ENCODE measurements at places on chromosomes 6 and 20.

DNA sequence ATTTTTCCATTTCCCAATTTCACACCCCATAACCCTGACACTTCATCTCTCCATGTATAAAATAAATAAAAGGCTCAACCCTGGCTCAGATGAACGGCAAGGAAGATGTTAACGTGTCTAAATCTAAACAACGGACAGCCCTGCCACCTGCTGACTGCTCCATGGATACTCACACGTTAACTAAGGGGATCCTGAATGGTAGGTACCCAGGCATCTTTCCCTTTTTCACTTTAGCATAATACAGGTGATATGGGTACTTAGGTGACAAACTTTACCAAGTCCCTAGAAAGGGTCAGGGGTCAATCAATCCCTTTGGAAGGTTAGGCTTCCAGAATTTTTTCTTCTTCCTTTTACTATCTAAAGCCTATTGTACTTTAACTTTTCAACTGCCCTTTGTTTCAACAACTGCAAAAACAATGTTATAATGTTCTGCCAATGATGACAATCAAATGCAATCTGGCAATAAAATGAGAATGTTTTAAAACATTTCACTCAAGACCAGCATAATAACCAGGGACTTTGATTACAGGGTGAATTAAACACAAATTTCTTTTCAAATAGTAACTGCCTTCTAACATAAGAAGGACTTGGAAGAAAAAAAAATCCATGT is 52.4 kb upstream of the IPCEF1 start:
- DNase-seq: peak; percentile 64

DNA sequence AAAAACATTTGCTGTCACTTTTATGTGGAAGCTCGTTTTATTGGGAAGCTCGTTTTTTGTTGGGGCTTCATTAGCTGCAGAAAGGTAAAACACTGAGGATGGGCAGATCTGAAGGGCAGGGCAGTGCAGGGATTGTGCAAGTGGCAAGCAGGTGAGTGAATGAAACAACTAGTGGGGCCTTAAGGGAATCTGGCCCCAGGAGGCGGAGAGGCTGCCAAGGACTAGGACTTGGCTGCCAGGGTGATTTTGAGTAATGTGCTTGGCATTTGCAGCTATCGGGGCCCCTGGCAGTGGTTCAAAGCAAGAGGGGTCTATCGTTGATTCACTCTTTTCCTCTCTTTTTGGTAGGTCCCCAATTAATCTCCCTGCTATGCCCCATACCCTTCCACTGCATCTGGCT is 11.5 kb downstream of the IL22RA2 start:
- DNase-seq: no peak

DNA sequence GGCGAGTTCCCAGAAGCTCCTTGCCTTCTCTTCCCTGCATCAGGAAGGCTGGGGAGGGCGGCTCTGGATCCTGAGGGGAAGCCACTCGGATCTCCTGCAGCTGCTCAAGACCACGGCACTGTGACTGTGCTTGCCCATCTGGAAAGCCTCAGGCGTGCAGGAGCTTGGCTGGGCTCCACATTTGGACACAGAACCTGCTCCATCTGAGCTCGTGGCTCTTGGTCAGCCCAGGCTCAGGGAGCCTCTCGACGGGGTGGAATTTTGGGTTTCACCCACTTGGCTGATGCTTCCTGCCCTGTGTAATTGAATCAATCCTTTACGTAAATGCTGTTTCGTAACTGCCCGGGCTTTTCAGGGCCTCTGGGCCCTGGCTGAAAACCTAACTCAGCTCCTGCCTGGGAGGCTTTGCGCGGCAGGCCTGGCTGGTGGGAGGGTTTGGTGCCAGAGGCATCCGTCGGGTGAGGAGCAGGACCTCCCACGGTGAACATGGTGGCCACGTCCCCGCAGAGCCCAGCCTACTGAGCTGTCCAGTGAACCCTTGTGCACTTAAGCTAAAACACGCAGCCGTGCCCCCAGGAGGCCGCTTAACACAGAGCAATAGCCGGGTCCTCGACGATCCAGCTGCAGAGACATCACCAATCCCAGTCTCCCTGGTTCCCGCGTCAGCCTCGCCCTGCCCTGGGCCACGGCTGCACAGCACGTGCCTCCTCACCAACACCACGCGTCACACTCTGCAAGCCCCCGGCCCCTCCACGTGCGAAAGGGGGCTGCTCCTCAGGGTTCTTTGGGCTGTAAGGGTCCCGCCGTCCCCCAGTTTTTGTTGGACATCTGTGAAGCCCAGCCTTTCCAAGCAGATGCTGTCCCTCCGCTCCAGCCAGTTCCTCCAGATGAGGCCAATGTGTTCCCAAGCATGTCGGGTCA is 241.0 kb downstream of the DLL1 start:
- DNase-seq: peak; percentile 39

GRCh38 chr20:38245753-38246152 is 14.8 kb downstream of the KIAA1755 start:
- peak; percentile 57 for DNase-seq

- DNase-seq: no peak
Measured at GRCh38 chr6:67643281-67643680, 991.8 kb upstream of the ADGRB3 start.

GRCh38 chr20:62921119-62921687 is 5.1 kb downstream of the DIDO1 start:
- DNase-seq: no peak

- DNase-seq: no peak
Measured at GRCh38 chr6:170198298-170198697, 92.6 kb downstream of the DLL1 start.

DNA sequence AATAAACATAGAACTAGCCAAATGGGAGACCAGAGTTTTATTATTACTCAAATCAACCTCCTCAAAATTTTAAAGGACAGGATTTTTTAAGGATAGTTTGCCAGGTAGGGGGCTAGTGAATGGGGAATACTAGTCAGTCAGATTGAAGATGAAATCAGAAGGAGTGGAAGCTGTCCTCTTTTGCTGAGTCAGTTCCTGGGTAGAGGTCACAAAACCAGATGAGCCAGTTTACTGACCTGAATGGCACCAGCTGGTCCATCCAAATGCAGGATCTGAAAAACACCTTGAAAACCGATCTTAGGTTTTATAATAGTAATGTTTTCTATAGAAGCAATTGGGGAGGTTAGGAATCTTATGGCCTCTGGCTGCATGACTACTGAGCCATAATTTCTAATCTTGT is 558.2 kb downstream of the PKHD1 start:
- DNase-seq: no peak

GRCh38 chr6:70298068-70298467 is 4.8 kb downstream of the COL9A1 start:
- DNase-seq: no peak

GRCh38 chr20:58634521-58635278 is 16.4 kb upstream of the STX16 start:
- no peak for DNase-seq
